Activated CD4-positive, CD25-positive, alpha-beta regulatory T cell (primary cell): ENCODE measurements at places on chromosomes 6 and 20.

GRCh38 chr6:98833057-98833306, 1.4 kb upstream of the POU3F2 start:
- no peak for DNase-seq

- DNase-seq, result no peak
Measured at GRCh38 chr20:8518878-8519277, 386.8 kb downstream of the PLCB1 start.

DNA sequence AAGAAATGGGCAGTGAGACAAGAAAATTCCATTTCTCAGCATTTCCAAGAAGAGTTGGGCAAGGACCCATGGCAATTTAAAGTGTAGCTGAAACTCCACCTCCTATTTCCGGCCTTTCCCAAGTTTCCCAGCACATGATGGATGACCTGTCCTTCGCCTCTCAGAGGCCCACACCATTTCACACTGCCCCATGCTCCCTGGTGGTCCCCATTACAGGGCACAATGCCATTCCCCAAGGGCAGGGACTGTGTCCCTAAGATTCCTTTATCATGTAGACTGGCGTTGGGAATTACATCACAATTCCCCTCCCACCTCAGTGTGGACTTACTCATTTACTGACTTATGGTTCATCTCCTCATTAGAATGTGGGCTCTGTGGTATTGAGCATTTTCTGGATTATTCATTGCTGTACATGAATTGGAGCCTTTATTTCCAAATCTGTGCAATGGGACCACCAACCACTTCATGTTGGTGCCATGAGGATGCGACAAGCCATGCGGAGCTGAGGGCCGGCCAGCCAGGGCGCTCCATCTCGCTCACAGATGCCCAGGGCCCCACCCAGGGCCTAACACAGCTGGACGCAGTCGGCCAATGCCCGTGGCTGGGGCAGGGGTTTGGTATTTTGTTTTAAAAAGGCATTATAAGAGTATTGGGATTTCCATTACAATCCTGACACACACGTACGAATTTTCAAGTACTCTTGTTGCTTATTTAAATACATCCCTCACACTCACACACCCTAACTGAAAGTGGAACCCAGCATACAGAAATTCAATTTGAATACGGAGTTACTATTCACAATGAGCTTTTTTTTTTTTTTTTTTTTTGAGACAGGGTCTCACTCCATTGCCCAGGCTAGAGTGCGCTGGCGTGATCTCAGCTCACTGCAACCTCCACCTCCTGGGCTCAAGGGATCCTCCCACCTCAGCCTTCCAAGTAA, 5.4 kb downstream of the ACSS1 start:
- DNase-seq, result no peak

DNA sequence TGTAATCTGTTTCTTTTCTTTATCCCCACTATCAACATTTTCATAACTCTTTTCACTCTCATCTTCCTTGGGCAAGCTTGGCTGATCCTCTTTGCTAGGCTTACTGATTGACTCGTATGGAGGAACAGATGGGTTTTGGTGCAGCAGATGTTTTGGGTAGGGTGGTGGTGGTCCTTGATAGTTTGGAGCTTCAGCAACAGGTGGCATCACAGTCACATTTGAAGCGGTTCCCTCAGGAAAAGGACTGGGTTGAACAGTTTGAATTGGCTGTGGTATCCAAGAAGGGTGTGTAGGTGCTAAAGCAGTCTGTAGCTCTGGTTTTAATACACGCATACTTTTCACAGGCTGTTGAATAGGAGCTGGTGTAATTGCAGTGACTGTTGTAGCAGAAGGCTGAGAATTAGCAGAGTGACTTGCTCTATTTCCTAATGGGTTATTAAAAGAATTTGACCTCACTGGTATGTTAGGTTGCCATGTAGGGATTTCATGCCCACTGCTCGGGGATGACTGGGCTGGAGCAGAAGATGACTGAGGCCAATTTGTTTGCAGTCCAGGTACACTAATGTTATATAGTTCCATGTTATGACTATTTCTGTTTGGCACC, 34.5 kb downstream of the LATS1 start:
- DNase-seq, result no peak

GRCh38 chr6:109991201-109992101, 13.3 kb downstream of the GPR6 start:
- DNase-seq, result no peak

- no peak for DNase-seq
Measured at GRCh38 chr6:157980288-157981131, 1.2 kb upstream of the SYNJ2 start.

DNA sequence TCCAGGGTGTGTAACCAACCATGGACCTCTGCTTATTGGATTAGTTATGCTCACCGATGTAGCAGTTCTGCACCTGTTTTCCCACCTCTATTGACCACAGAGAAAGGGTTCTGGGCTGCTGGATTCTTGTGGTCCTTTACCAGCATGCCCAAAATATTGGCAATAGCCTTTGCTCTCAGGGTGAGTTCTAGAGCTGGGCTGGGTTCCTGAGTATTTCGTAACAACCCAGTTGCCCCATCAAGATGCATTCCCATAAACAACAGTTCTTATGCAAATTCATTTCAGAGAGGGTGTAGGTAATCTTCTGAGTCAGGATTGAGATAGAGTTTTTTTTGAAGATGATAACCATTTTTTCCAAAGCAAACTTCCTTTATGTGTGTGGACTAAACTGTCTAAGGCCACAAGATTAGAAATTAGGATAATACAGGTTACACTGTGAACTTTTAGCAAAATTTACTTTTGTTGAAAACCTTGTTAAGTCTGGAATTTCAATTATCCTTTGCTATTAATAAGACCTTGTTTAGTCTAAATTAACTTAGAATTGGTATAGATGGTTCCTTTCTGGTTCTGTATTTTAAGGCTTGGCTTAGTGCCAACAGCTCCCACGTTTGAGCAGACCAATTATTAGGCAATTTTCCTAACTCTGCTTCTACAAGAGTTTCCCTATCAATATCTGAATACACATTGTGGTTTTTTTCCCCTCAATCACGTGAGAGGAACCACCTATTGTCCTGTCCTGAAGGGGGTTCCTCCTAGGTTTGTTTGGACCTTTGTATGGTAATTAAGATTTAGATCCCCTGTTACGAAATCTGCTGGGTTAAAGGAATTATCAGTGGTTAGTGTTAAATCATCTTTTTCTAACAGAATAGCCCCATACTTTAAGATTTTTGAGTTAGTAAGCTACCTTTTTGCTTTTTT, 46.1 kb downstream of the TBX18 start:
- no peak for DNase-seq

GRCh38 chr6:6916598-6916997, 191.2 kb upstream of the RREB1 start:
- no peak for DNase-seq

DNA sequence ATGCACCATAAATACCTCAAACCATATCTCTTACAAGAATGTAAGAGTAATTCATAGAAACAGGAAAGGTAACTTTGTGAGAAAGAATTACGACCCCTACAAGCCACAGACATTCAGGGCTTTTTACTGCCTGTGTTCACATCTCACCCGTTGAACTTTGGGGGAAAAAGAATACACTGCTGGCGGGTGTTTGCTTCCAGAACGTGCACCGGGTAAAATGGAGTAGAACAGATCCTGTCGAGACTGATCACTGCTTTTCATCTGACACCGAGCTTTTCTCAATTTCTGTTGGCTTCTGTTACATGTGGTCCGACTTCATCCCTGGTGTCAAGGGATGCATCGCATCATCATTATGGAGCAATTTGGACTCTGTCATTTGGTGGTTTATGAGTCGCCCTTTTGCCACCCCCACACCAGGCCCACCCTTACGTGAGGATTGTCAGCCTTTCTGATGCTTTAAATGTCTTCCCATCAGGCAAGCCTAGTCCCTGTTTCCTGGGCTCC, 219.2 kb upstream of the ZFP64 start:
- DNase-seq, result no peak

DNA sequence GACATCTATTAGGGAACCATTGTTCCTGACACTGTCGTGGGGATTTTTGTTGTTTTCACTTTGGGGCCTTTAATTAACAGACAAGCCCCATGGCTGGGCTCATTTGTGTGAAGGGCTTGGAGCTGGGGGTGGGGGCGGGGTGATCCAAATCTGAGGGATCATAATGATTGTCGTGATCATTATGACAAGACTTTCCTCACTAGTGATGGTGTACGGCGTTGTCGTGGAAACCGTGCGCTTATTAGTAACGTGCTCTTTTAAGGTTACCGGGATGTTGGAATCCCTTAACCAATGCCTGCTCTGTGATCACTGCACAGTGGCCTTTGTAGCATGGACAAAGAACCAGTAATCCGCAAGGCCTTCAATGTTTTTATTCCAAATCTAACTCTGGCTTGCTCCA, 18.6 kb downstream of the PDYN start:
- no peak for DNase-seq
